ENCODE measurements at places on chromosomes 11 and 22. TPM values are rescaled to one million over a fixed set of nuclear protein-coding genes. Genes with fewer than 3 reads are reported as not detected.

The MS4A13 gene
- not detected for total RNA-seq

The FGF3 gene
- total RNA-seq, result not detected

The OR5D16 gene
- total RNA-seq, result not detected

The SLC17A6 gene
- not detected for total RNA-seq

The OTOG gene
- not detected for total RNA-seq

The OR5A1 gene
- not detected for total RNA-seq
